ENCODE measurements at places on chromosomes 7 and 10. TPM values are rescaled to one million over a fixed set of nuclear protein-coding genes. Genes with fewer than 3 reads are reported as not detected.

Gene PILRA
- total RNA-seq: 1.8 TPM

Gene CPVL
- total RNA-seq: 7.9 TPM

Gene SPDYE5
- 0.22 TPM for total RNA-seq

Gene CYP3A7
- not detected for total RNA-seq

Gene RPEL1
- total RNA-seq: not detected

Gene IFRD1
- 68.0 TPM for total RNA-seq

Gene WNT8B
- 0.16 TPM for total RNA-seq

Gene SRRM3
- total RNA-seq: 20.2 TPM

Gene RAMP3
- total RNA-seq: 18.1 TPM

Gene ALDH18A1
- 74.7 TPM for total RNA-seq

Gene SEMA3D
- total RNA-seq: 53.6 TPM

Gene NRBF2
- 17.8 TPM for total RNA-seq

Gene GBX1
- not detected for total RNA-seq

Gene TUBB8
- not detected for total RNA-seq

Gene CRYGN
- not detected for total RNA-seq

Gene CFAP58
- total RNA-seq: 1.5 TPM

Gene PTF1A
- total RNA-seq: 2.8 TPM

Gene SPDYE9
- not detected for total RNA-seq

Gene STEAP4
- 20.4 TPM for total RNA-seq

Gene PPP1R3C
- total RNA-seq: 69.8 TPM

Gene ANKRD7
- 4.4 TPM for total RNA-seq

Gene ADRA2A
- 4.9 TPM for total RNA-seq

Gene INA
- total RNA-seq: 102 TPM

Gene HILPDA
- total RNA-seq: 27.8 TPM

Gene FAM221A
- 21.3 TPM for total RNA-seq

Gene HYAL4
- not detected for total RNA-seq

Gene ZP3
- 0.82 TPM for total RNA-seq

Gene RBM20
- 2.7 TPM for total RNA-seq

Gene DDX21
- 40.9 TPM for total RNA-seq

Gene OR2A42
- total RNA-seq: 0.16 TPM

Gene LRRD1
- total RNA-seq: 0.44 TPM

Gene EIF3B
- total RNA-seq: 116 TPM

Gene PTN
- total RNA-seq: 162 TPM

Gene AS3MT
- 15.9 TPM for total RNA-seq

Gene BUB3
- total RNA-seq: 130 TPM

Measured in camera-type eye (tissue), 1 donor.